ENCODE measurements at places on chromosomes 7 and 10. TPM values are rescaled to one million over a fixed set of nuclear protein-coding genes. Genes with fewer than 3 reads are reported as not detected.
A peak's percentile ranks its signal among the peaks of the same experiment; 100 is the strongest.

Gene AASS
- total RNA-seq = 43.9 TPM

GRCh38 chr7:1168422-1168821, 8.4 kb upstream of the ZFAND2A start:
- no peak for DNase-seq
- peaks cover 10% of the 10 kb centered on the region for H3K36me3 ChIP-seq
- H3K27ac ChIP-seq = no peak overlapping the region
- H3K4me1 ChIP-seq = peaks cover 35% of the 10 kb centered on the region
- H3K4me3 ChIP-seq = peak overlapping the region; percentile 94
- no peaks in the 10 kb centered on the region for H3K27me3 ChIP-seq

- no peak overlapping the region for H3K27ac ChIP-seq
- H3K4me3 ChIP-seq = no peak overlapping the region
- no peaks in the 10 kb centered on the region for H3K4me1 ChIP-seq
- DNase-seq = no peak
- no peaks in the 10 kb centered on the region for H3K36me3 ChIP-seq
- H3K27me3 ChIP-seq = no peaks in the 10 kb centered on the region
These were observed 214.9 kb downstream of the IPMK start for GRCh38 chr10:58052772-58053171.

DNA sequence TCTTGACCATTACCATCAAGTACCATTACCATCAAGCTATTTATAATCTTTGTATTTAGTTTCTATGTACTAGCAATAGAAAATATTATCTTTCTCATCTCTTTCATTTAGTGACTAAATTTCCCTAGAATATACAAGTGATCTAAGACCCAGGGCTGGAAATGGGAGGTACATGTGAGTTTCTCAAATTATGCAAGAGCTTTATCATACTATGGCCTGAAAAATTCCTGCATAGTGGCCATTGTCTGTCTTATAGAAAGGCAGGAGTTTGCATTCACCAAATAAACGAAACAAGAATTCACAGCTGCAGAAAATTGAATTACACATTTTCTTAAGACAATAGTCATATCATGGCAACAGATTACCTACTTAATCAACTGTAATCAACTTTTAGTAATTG, 50.7 kb upstream of the HDAC9 start:
- no peaks in the 10 kb centered on the region for H3K4me1 ChIP-seq
- H3K36me3 ChIP-seq = no peaks in the 10 kb centered on the region
- H3K27ac ChIP-seq = no peak overlapping the region
- no peak for DNase-seq
- H3K27me3 ChIP-seq = no peaks in the 10 kb centered on the region

GRCh38 chr7:36814311-36814710, 90.0 kb upstream of the AOAH start:
- H3K27me3 ChIP-seq = no peaks in the 10 kb centered on the region
- no peak for DNase-seq
- H3K36me3 ChIP-seq = no peaks in the 10 kb centered on the region
- H3K27ac ChIP-seq = no peak overlapping the region

Gene OR9A2
- total RNA-seq = not detected

DNA sequence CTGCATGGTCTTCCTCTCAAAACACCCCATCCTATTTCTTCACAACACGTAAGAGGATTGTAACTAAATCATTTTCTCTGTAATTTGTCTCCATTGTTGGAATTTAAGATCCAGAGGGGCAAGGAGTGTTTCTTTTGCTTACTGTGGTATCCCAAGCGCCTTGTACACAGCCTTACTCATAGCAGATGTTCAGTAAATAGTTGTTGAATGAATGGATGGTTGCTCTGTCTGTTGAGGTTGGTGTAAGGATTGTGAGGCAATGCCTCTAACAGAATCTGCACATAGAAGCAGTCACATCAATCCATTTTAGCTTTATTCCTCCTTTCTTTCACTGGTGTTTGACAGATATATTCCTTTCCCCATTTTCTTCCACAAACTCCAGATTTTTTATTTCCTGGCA, 90.1 kb downstream of the ZNF365 start:
- no peaks in the 10 kb centered on the region for H3K4me1 ChIP-seq
- no peak for DNase-seq
- H3K4me3 ChIP-seq = no peak overlapping the region
- no peak overlapping the region for H3K27ac ChIP-seq
- H3K36me3 ChIP-seq = no peaks in the 10 kb centered on the region

Gene SGPL1
- 25.0 TPM for total RNA-seq

Gene GRID1
- not detected for total RNA-seq

DNA sequence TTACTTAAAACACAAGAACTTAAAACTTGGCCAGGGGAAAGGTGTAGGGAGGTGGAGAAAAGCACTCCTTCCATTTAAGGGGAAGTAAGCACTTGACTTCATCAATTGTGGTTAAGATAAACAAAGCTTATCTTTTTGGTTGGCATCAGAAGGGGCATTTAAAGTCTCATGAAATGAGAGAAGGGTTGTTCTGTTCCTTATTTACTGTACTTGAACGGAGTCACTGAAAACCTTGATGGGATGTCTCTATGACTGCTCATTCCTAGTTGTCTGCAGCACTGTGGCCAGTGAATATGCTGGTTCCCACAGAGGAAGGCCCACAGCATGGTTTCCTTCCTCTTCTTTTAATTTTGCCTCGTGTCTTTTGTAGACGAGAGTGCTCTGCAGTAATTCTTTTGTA, 229.3 kb downstream of the AUTS2 start:
- H3K4me3 ChIP-seq = no peak overlapping the region
- no peaks in the 10 kb centered on the region for H3K36me3 ChIP-seq
- H3K4me1 ChIP-seq = no peaks in the 10 kb centered on the region
- no peaks in the 10 kb centered on the region for H3K27me3 ChIP-seq
- no peak for DNase-seq

Gene STEAP1B
- not detected for total RNA-seq

DNA sequence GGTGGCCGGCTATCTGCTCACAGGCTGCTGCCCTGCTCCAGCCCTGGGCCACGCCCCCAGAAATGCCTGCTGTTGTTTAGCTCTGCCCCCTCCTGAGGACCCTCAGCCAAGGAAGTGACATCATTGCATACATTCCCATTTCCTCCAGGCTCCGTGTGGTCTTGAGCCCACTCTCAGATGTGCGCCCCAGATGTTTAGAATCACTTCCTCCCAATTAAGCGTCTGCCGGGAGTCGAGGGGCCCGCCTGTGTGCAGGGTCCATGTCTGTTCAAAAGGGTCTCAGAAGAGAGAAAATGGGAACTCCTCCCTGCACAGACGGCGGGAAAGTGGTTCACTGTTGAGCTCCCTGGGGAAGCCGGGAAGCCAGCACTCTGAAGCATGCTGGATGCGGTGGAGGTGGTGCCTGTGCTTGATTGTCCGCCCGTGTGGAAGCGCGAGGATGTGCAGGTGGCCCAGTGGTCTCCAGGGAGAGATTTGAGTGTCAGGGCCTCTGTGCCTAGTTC, 116.9 kb upstream of the PPIF start:
- no peaks in the 10 kb centered on the region for H3K27me3 ChIP-seq
- peaks cover 92% of the 10 kb centered on the region for H3K36me3 ChIP-seq
- DNase-seq = no peak
- H3K27ac ChIP-seq = no peak overlapping the region

Gene ELAPOR2
- total RNA-seq = 10.3 TPM

DNA sequence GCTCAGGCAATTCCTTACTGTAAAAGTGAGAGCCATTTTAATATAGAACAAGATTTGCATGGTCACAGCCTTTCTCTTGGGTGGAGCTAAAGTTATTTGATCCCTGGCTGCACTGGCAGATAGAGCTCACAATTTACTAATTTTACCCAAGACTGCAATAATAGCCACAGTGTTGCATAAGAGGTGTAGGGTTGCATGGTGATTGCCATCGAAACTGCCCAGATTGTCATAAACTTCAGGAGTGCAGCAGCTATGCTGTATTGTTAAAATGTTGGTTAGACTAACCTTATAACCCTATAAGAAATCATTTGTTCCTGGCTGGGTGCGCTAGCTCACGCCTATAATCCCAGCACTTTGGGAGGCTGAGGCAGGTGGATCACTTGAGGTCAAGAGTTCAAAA, 50.0 kb downstream of the VCL start:
- H3K27ac ChIP-seq = no peak overlapping the region
- H3K4me3 ChIP-seq = no peak overlapping the region
- no peak for DNase-seq
- H3K27me3 ChIP-seq = no peaks in the 10 kb centered on the region
- peaks cover 7% of the 10 kb centered on the region for H3K4me1 ChIP-seq
- peaks cover 10% of the 10 kb centered on the region for H3K36me3 ChIP-seq

DNA sequence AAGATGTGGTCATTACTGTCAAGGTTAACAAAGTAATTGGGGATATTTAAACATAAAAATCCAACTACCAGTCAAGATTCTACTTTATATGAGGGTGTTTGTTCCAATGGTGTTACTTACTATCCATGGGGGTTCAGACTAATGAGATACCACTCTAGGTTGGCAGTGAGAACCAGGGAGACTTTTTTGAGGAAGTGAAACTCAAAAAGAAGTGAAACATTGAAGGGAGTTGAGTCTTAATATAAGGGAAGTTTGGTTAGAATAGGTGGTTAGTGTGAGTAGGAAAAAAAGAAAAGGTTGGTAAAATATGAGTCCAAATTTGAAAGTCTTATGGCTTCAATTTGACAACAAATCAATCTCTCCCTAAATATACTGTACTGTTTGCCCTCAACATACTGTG, 123.6 kb upstream of the ANK3 start:
- no peaks in the 10 kb centered on the region for H3K4me1 ChIP-seq
- no peak overlapping the region for H3K27ac ChIP-seq
- no peak for DNase-seq
- no peaks in the 10 kb centered on the region for H3K36me3 ChIP-seq

GRCh38 chr10:10662716-10663408, 354.8 kb upstream of the CELF2 start:
- H3K36me3 ChIP-seq = no peaks in the 10 kb centered on the region
- no peak for DNase-seq
- no peaks in the 10 kb centered on the region for H3K4me1 ChIP-seq
- H3K27ac ChIP-seq = no peak overlapping the region
- no peak overlapping the region for H3K4me3 ChIP-seq

Gene SLC39A12
- not detected for total RNA-seq

GRCh38 chr7:72101444-72101843, 310.7 kb downstream of the CALN1 start:
- no peak overlapping the region for H3K4me3 ChIP-seq
- no peak overlapping the region for H3K27ac ChIP-seq
- H3K36me3 ChIP-seq = no peaks in the 10 kb centered on the region
- H3K27me3 ChIP-seq = peaks cover 11% of the 10 kb centered on the region

GRCh38 chr10:34299105-34299611, 515.9 kb downstream of the PARD3 start:
- no peak for DNase-seq
- H3K4me3 ChIP-seq = no peak overlapping the region
- H3K27ac ChIP-seq = no peak overlapping the region
- H3K36me3 ChIP-seq = no peaks in the 10 kb centered on the region
- no peaks in the 10 kb centered on the region for H3K27me3 ChIP-seq
- H3K4me1 ChIP-seq = peaks cover 40% of the 10 kb centered on the region

- peak; percentile 93 for DNase-seq
- peaks cover 72% of the 10 kb centered on the region for H3K4me1 ChIP-seq
- H3K36me3 ChIP-seq = no peaks in the 10 kb centered on the region
- H3K27ac ChIP-seq = peak overlapping the region; percentile 46
- no peak overlapping the region for H3K4me3 ChIP-seq
These were observed 64.9 kb downstream of the PPP1R9A start for GRCh38 chr7:94972296-94972695.

GRCh38 chr10:53754596-53755250, 982.1 kb upstream of the MBL2 start:
- no peaks in the 10 kb centered on the region for H3K36me3 ChIP-seq
- H3K27me3 ChIP-seq = no peaks in the 10 kb centered on the region
- no peak overlapping the region for H3K4me3 ChIP-seq
- DNase-seq = no peak
- H3K27ac ChIP-seq = no peak overlapping the region

DNA sequence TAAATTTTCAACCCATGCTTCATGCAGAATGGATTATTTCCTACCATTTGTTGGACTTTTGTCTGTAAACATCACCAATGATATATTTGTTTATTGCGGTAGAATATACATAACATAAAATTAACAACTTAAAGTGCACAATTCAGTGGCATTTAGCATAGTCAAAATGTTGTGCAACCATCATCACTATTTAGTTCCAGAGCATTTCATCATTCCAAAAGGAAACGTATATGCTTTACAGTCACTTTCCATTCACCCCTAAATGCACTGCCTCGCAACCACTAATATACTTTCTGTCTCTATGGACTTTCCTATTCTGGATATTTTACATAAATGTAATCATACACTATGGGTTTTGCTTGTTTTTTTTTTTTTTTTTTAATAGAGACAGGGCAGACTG, 11.4 kb upstream of the ZNF248 start:
- no peak for DNase-seq
- H3K27me3 ChIP-seq = no peaks in the 10 kb centered on the region
- no peak overlapping the region for H3K4me3 ChIP-seq
- H3K27ac ChIP-seq = no peak overlapping the region

DNA sequence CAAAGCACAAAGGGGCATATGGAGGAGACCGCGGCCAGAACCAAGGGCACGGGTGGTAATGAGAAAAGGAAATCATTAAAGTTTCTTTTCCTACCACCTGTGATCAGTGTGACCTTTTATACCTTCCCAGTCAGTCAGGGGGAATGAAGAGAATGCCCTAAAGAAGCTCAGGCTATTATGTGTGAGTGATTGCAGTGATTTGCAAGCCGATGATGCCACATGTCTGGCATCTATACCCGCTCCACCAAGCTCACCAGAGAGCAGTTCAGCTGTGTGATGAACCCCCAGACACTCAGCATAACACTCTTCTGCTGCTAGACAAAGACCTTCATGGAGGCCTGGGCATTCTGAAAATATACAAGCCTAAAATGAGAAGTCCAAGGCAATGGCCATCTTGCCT, 106.2 kb upstream of the AGK start:
- no peaks in the 10 kb centered on the region for H3K36me3 ChIP-seq
- no peaks in the 10 kb centered on the region for H3K4me1 ChIP-seq
- H3K27ac ChIP-seq = no peak overlapping the region
- DNase-seq = no peak
- peaks cover 37% of the 10 kb centered on the region for H3K27me3 ChIP-seq
- H3K4me3 ChIP-seq = no peak overlapping the region

Measured in HepG2 (cell line).